Hindlimb muscle (tissue), 1 donor: ENCODE measurements at places on chromosomes 5 and 9.

- no peak for DNase-seq
Observed at GRCh38 chr5:143386725-143387124, 16.8 kb downstream of the NR3C1 start.

DNA sequence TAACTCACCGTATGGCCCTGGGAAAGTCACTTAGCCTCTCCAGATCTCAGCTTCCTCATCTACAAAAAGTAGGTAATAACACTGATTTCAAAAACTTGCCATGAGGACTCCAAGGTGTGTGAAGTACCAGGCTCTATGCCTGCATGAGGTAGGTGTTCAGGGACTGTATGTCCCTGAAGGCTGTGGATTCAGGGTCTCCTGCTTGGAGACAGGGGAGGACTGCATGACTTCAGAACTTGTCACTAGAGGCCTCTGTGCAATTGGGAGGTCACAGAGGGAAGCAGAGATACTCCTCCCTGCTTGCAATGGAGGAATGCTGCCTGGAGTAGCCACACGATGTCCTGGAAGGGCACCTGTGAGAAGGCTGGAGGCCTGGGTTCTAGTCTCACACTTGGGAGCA lies 2.2 kb downstream of the PDGFRB start:
- DNase-seq, result no peak

- no peak for DNase-seq
Observed at GRCh38 chr9:85940275-85940831, 593 bp upstream of the NAA35 start.

DNA sequence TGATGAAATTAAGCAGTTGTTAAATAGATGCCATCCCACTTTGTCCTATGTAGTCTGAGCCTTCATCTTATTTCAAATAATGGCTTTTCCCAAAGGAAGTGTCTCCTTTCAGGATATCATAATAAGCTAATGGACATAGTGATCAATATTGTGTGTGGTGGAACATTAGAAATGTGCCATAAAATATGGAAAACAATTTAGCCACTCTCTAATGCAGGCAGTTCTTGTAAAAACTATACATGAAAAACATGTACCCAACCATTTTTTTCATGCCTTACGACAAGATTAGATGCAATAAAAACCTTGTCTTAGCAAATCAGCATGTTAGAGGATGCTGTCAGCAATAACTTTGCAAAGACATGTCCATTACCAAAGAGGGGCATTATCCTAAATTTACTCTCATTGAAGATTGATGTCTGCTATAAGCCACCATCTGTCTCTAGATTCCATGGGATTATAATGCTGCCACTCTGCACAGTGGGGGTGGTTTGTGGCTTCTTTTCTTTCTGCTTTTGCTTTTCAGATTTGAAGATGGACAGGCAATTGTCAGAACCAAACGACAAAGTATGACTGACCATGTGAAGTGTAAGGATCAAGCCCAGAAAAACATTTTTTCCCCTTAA lies 724.0 kb upstream of the ZNF608 start:
- no peak for DNase-seq

GRCh38 chr5:159775890-159776289 lies 140.4 kb upstream of the ADRA1B start:
- no peak for DNase-seq

DNA sequence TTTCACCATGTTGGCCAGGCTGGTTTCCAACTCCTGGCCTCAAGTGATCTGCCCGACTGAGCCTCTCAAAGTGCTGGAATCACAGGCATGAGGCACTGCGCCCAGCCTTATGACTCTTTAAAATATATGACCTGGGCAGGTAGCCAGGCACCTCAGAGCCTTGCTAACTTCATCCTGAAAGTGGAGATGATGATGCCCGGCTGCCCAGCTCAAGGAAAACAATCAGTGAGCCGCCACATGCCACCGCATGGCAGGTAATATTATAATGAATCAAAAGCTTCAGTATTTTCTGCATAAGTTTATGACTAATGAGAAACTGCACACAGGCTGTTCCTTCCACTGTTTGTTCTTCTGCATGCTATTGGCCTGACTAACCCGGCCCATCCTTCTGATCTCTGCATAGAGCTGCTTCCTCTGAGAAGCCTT lies 30.4 kb upstream of the DMRT1 start:
- DNase-seq, result no peak

DNA sequence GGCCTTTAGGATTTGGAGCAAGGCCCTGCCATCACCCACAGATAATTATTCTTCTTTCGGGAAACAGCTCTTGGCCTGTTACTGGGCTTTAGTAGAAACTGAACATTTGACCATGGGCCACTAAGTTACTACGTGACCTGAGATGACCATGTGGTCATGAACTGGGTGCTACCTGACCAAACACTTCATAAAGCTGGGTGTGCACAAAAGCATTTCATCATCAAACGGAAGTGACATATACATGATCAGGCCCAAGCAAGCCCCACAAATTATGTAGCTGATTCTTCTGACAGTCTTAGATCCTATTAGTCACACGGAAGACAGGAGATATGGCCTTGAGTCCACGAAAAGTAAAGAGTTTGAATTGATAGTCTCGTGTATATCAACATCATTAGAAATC lies 130.9 kb upstream of the FBN2 start:
- DNase-seq, result no peak

- DNase-seq, result no peak
Observed at GRCh38 chr5:1255081-1255561, 29.9 kb downstream of the SLC6A18 start.

DNA sequence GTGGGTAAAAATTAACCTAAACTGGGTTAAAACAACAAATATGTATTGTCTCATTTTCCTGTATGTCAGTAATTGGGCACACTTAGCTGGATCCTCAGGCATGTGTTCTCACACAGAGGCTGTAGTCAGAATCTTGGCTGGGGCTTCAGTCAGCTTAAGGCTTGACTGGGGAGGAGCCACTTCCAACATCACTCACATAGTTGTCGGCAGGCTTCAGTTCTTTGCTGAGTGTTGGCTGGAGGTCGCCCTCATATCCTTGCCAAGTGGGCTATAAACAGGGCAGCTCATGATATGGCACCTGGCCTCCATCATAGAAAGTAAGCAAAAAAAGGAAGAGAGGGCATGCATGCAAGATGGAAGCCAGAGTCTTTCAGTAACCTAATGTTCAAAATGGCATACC lies 173.0 kb downstream of the GIN1 start:
- DNase-seq, result no peak

- DNase-seq, result no peak
Observed at GRCh38 chr5:158573829-158574228, 525.9 kb downstream of the EBF1 start.

DNA sequence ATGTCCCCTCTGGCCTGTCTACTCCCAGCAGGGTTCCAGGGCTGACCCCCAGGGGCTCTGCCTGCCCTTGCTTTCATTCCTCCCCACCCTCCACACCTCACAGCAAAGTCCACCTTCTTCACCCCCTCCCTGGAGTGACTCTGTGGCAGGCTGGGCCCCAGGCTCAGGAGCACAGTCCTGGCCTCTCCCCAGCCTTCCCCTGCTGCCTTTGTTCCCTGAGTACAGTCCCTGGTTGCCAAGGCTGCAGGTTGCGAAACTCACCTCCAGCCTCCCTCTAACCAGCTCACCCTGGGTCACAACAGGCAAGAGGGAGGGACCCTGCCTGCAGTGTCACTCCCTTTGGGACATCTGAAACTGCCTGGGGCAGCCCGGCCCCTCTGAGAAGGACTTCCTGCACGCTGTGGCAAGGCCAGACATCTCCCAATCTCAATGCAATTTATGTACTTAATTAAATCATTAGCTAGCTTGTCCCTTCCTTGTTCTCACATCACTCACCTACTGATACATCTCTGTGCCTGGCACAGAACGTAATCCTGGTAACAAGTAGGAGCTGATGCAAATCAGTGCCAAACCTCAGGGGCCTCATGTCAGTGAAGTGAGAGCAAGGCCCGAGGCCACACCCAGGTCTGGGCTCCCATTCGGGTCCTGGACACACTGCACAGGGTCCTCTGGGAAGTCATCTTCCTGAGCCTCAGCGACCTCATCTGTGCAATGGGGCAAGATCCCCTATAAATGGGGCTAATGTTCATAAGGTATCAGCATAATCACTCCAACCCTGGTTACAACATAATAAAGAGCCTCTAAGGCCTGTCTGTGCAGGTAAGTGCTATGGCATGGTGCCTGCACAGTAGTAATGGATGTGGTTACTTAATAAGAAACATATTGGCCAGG lies 27.3 kb upstream of the TRIM14 start:
- no peak for DNase-seq

DNA sequence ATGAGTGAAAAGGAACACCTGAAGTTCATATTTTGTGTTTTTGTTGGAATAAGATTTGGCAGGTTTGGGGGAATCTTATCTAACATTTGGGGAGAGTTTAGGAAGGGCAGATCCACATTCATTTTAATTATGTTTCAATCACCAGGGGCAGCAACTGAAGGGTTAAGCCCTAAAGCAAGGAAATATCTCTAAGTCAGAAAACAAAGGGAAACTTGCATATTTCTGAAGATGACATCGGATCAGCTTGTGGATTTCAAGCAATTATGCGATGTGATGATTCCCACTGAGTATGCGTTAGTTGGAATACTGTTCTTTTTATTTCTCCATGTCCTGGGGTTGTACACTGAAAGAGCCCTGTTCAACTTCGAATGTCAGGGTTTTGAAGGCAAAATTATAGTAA lies 59.8 kb upstream of the NFIB start:
- no peak for DNase-seq

DNA sequence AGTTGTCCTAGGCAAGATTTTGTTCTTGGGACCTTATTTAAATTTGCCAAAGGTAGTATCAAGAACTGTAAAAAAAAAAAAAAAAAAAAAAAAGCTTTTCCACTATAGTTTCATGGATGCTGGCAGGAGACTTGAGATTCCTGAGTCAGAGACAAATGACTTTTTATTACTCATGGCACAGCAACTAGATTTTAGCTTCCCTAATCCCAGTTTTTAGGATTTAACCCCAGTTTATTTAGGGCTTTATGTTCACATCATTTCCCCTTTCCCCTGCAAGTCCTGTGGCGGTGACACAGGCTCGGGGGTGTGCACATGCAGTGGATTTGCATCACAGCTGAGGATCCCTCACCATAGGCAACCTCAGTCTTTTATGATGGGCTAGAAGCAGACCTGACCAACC lies 144.9 kb downstream of the GOLPH3 start:
- no peak for DNase-seq

DNA sequence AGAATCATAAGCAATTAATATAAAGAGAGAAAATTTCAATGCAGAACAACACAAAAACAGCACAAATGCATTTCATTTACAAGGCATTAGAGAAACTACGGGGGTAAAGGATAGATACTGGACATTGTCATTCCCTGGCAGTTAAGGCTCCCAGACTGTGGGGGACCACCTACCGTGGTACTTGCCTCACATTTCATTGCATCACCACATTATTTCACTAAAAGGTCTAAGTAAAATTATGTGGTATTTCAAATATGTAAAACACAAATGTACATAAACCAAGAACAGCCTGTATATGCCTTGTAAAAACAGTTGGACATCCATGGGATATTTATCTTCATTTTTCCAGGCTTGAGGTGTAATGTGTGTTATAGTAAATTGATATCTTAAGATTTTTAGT lies 571.2 kb upstream of the ZNF462 start:
- DNase-seq, result no peak

GRCh38 chr5:2027790-2028189 lies 145.1 kb upstream of the IRX4 start:
- no peak for DNase-seq

DNA sequence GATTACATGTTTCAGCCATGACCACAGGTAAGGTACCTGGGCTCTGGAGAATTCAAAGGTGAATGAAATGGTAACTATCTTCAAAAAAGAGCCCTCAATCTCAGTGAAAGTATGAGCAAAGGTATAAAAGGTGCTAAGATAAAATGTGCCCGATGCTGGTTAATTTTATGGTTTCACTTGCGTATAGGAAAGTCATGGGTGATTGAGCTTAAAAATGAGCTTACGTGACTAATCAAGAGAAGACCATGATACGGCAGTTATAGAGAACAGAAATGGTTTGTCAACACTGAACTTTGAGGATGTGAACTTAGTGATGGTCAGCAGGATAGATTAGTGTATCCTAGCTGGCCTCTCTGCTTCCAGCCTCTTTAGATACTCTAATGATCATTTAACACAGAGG lies 320.1 kb downstream of the DEPDC1B start:
- DNase-seq, result no peak
